GM12878 (cell line): ENCODE measurements at places on chromosomes 12 and 14.

- no peak for DNase-seq
These were observed 143.1 kb downstream of the ZNF664 start for GRCh38 chr12:124115976-124116690.

- DNase-seq, result no peak
These were observed 174.1 kb upstream of the PDZRN4 start for GRCh38 chr12:41013881-41014642.

GRCh38 chr14:33776871-33777270, 174.0 kb downstream of the EGLN3 start:
- no peak for DNase-seq

DNA sequence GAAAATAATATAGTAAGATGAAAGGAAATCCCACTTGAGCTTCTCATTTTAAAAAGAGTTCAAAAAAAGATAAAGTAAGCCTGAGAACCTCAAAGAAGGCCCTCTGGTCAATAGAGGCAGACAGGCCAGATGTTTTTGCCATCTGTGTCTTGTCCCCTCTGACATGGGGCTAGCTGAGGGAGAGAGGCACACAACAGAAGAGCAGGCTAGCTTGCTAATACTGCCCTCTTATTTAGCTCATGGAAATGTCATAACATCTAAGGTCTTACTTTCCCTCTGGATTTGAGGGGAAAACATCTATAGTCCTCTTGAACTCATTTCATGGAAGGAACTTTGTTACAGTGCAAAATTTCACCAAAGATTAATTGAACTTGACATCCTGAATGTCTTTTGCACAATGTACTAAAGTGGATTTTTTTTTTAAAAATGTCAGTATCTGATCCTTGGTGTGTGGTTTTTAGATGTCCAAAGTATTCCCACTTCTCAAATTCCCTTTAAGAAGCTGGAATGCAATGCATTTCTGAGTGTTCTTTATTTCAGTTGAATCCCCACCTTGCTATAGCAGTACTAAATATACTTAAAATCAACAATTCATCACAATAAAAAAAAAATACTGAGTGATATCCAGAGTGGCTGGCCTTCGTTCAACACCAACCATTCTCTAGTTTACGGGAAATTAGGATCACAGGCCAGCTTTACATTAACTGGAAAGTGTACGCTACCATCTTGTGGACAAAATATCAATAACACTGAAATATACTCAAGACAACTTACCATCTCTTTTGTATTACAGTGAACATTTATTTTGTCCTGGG, 176.7 kb downstream of the PAH start:
- no peak for DNase-seq

- no peak for DNase-seq
These were observed 44.4 kb downstream of the GIT2 start for GRCh38 chr12:109951751-109952150.

DNA sequence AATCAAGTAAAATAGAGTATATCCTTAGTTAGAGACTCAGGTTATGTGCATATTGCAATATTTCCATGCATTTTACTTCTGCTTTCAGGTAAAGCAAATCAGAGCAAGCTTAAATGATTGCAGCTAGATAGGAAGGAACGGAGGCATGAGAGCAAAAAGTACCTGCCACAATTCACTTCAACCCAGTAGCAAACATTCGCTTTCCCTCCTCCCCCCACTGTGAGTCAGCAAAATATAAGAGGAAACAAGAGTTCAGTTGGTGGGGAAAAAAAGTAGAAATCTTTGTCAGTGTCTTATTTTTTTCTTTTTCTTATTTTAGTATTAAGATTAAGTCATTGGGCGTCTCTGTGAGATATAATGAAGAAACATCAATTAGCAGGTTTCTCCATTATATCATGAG, 475.4 kb downstream of the NPAS3 start:
- peak; percentile 3 for DNase-seq

DNA sequence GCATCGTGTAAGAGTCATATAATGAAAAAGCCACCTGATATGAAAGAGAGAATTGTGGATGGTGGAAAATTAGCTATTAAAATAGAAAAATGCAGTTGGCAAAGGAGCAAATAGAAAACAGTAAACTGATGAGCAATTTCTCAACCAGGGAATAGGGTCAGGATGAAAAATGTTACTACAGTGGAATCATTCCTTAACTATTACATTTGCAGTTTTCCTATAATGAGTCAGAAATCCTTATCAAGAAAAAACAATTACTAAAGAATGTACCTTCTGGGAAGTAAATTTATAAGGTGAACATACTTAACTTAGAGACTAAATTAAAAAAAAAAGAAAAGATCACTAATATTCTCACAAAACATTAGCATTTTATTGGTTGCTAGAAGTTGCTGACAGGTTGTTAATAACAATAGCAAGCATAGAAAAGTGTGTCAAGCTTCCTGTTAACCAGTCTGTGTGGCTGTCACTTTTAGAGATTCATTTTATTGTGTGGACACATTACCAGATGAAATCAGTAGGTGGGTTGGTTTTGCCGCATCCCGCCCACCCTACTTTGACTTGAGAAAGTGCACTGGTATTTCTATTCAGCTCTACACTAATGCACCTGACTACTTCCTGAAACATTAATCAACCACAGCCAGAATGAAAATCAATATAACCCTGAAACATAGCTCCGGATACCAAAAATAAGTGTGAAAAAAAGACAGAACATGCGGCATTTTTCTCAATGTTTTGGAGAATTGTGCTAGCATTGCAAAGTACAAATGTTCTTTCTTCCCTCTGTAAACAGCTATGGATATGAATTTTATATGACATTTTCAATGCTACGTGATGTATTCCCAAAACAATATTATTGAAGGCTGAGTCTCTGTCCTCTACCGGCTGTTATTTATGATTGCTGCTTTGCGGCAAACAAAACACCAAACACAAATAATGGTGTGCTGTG, 576.7 kb downstream of the SLC16A7 start:
- DNase-seq, result no peak

DNA sequence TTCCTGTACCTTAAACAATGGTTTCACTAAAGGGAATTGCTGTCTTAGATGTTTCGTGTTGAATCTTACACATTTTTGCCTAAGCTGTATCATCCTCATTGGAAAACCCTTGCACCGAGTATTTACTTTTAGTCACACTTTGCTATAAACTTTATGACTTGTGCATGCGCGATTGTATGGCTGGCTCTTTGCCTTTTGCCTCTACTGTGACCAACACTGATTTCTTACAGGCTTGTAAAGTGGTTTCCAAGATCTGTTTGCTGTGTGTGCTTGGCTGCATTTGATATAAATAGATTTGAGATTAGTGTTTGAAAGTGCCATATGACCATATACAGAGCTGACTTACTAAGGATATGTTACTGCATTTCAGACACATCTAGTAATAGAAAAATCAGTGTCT, 40.5 kb downstream of the RASSF3 start:
- DNase-seq, result no peak
